LNCaP clone FGC (cell line): ENCODE measurements at places on chromosomes 1 and 21.

- DNase-seq: no peak
Observed at GRCh38 chr1:223515926-223516325, 122.7 kb downstream of the CCDC185 start.

- DNase-seq: no peak
Observed at GRCh38 chr1:161223805-161224694, 622 bp upstream of the APOA2 start.

DNA sequence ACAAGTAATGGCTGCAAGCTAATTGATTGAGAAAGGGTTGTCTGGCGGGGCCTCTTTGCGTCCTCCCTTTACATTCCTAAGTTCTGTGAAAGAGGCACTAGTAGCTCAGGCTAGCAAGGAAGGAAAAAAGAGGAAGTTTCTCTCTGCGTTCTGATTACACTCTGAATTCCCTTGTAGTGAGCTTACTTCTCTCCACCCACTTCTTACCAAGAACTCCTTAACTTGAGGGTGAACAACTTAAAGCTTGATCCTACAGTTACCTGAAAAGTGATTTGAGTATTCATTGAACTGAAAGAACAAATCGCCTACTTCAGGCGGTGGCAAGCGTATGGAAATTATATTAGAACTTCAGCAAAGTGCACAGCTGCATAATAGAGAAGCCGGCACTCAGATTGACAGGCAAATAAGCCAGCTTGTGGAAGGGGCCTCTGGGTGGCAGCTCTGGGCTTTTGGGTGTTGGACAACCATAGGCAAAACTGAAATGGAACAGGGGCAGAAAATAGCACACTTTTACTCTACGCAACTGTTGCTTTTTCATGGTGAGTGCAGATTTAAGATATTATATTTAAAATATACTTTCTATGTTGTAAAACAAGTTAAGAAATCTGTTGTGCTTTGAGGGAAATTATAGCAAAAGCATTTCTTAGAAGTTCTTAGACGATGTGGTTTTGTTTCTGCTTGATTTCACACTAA is 464.5 kb downstream of the USP25 start:
- DNase-seq: peak; percentile 67

- DNase-seq: no peak
Observed at GRCh38 chr1:168324745-168325425, 44.2 kb downstream of the TBX19 start.

DNA sequence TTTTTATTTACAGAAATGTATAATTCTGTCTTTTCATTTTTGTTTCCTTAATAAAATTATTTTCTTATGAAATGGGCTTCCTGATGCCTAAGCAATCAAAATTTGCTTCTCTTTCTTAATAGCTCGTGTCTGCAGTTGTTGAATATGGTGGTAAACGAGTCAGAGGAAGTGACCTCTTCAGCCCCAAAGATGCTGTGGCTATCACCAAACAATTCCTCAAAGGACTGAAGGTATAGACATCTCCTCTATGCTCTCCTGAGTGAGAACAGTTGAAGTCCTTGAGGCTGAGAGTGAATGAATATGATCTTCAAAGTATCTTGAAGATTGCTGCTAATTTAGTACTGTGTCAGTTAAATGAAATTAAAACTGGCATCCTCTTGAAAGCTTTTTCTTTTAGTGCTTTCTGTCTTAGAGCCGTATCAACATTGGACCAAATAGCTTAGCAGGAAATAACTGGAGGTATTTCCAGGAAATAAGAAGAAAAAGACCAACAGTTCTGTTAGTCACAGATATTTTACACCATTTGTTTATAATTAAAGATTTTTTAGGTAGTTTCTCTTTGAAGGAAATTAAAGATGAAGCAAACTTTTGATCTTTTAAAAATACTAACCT is 24.7 kb downstream of the VPS45 start:
- DNase-seq: no peak
